ENCODE measurements at places on chromosomes 5 and 9.

- no peak for DNase-seq
Observed at GRCh38 chr9:137296670-137297664, 5.1 kb downstream of the NRARP start.

DNA sequence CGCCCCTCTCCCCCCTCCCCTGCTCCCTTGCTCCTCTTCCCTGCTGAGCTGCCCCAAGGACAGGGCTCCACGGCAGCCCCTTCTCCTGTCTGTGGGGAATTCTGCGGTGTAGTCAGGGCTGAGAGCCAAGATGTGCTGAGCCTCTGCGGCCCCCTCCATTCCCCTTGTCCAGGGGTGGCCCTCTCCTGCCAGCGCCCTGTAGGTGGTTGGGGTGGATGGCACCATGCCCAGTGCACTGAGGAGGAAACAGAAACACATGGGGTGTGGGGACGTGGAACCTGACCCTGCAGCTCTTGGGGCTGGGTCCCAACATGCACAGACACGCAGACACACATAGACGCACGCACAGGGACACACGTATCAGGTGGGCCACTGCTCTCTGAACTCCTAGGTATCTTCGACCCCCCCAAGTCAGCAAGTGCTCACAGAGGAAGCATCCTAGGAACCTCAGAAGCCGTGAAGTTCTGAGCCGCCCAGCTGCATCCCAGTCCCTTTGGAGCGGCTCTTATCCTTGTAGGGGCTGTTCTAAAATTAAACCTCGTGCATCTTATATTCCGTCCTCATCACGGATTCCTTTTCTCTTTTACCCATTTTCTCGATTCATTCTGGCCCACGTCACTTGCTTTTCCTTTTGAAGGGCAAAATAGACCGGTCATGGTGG, 64.8 kb downstream of the HMCN2 start:
- DNase-seq: no peak

DNA sequence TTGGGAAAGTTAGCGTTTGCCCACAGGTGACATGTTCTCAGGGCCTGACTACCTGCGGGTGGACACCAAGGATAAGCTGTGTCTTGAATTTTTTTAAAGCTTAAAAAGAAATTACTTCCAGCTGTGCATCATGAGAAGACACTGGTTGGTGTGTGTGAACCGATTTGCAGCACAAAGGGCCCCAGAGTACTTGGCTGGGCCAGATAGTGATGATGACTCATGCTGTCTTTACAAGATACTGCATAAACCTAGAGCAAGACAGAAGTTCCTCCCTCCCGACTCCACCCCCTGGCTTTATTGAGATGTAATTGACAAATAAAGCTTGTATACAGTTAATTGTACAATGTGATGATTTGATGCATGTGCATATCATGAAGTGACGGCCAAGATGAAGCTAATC, 212.8 kb downstream of the NXNL2 start:
- no peak for DNase-seq

DNA sequence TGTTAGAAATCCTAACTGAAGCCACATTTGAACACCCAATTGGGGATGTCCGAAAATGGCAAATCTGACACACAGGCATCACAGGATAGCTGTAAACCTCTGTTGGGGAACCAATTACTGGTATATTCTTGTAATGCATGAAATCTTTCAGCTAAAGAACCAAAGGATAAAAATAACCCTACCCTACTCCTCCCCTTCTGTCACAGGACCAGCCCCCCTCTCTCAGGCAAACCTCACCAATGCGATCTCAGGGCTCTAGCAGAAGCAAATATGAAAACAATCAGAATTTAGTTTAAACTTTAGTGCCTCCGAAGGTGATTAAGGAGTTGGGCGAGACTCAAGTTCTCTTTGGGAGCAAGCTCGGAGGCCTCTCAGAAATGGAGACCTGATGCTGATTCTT, 499.3 kb downstream of the SPOCK1 start:
- DNase-seq: no peak

- no peak for DNase-seq
Observed at GRCh38 chr5:68533051-68533450, 317.5 kb downstream of the PIK3R1 start.

DNA sequence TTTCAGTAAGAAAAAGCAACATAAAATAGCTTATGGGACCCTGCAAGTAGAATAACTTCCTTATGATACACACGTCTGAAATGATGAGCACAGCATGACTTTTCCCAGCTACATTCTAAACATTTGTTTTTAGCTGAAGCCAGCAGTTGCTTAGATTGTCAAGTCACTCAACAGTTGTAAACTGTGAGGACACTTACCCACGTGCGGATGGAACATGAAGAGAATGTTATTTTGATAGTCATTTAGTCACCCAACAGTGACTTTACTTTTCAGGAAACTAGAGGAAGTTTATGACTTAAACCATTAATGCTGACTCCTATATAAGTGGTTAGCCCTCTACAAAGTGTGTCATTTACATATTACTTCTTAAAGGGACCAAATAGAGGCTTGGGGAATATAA, 3.0 kb downstream of the HACD4 start:
- DNase-seq: no peak

DNA sequence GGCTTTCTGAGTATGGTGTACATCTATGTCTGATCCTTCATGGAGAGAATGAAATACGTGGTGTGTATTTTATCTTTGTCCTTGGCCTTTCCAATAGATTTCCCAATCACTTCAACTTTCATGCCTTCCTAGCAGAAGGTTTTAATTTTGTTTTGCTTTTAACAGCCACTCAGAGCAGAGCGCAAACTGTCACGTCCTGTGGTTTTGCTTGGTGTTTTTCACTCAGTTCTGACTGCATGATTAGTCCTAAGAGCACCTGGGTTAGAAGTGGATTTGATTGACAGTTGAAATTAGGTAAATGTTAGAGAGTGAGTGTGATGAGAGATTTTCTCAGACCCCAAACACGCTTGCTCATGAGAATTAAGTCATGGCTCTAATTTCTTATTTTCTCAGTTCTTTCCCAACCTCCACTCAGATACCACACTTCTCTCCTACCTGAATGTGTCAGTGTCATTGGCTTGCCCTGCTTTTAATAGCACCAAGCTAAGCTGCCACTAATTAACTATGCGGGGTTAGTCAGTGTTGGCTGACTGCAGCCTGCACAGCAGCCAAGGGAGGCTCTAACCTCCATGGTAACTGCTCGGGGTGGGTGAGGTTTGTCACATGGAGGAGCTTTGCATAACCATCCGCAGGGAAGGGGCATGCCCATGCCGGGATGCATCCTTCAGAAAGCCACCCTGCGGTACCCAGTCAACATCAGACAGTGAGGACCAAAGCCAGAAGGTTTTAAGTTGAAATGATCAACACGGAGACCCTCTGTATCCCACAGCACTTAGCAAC, 173.4 kb downstream of the NR3C1 start:
- DNase-seq: peak; percentile 79

- no peak for DNase-seq
Observed at GRCh38 chr5:59496524-59497134, 396.9 kb downstream of the PDE4D start.

GRCh38 chr9:136282272-136282861, 21.5 kb downstream of the CCDC187 start:
- DNase-seq: no peak

DNA sequence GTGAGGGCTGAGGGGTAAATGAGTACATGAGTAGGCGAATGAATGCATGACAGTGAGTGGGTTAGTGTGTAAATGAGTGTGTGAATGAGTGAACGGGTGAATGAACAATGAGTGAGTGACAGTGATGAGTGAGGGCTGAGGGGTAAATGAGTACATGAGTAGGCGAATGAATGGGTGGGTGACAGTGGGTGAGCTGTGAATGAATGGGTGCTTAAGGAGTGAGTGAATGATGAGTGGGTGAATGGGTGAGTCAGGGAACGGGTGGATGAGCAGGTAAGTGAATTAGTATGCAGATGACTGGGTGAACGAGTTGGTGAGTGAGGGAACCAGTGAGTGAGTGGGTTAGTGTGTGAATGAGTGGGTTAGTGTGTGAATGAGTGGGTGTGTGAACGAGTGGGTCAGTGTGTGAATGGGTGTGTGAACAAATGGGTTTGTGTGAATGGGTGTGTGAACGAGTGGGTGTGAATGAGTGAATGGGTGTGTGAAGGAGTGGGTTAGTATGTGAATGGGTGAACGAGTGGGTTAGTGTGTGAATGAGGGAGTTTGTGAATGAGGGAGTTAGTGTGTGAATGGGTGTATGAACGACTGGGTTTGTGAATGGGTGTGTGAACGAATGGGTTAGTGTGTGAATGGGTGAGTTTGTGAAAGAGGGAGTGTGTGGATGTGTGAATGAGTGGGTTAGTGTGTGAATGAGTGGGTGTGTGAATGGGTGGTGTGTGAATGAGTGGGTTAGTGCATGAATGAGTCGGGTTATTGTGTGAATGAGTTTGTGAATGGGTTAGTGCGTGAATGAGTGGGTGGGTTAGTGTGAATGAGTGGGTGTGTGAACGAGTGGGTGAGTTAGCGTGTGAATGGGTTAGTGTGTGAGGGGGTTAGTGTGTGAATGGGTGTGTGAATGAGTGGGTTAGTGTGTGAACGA, 32.9 kb downstream of the NKD2 start:
- no peak for DNase-seq

GRCh38 chr5:58077966-58078365, 381.9 kb downstream of the PLK2 start:
- no peak for DNase-seq

GRCh38 chr5:165108809-165109208, 1603.4 kb downstream of the MAT2B start:
- no peak for DNase-seq

DNA sequence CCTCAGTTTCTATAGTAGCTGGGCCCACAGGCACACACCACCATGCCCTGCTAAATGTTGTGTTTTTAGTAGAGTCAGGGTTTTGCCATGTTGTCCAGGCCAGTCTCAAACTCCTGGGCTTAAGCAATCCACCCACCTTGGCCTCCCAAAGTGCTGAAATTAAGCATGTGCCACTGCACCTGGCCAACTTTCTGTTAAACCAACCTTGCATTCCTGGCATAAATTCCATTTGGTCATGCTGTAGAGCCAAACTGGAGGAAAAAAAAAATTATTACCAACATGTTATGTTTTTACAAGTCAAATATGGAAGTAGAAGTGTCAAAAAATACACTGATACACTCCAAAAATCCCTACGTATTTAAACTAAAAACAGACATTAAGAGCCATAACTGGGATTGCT, 54.1 kb downstream of the ERMP1 start:
- DNase-seq: no peak

DNA sequence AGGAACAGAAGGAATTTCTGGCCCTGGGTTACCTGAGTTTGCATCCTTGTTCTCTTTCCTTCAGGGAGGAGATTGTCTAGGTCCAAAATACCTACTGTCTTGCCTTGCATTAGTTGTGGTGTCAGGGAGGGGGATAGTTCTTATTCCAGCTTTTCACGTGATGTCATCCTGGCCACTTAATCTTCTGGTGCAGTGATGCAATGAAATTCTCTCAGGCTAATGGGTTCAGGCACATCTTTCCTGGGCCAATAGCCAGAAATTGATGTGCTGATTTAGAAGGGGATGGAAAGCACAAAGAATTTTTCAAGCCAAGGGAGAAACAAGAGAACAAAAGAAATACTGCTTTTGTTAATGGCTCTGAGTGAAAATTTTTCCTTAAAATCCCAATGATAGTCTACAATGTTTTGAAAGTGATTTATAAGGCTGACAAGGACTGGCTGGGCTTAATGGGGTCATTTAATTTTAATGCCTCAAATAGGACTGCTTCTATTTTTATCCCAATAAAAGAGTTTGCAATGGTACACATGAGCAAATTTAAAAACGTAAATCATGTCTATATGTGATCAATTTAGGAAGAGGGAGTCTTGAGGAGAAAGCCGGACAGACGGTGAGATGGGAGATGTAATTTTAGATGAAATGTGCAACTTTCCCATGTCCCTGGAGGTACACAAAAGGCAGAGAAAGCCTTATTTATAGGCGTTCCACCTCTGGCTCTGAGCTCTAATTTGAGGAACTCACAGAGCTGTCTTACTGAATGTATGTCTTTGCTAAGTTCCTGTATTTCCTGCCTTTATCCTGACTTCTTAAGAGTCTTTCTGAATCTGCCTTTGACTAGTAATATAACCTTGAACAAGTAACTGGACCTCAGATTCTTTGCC, 89.3 kb upstream of the SV2C start:
- DNase-seq: no peak

GRCh38 chr9:136370687-136371532, 2.6 kb downstream of the CARD9 start:
- no peak for DNase-seq

DNA sequence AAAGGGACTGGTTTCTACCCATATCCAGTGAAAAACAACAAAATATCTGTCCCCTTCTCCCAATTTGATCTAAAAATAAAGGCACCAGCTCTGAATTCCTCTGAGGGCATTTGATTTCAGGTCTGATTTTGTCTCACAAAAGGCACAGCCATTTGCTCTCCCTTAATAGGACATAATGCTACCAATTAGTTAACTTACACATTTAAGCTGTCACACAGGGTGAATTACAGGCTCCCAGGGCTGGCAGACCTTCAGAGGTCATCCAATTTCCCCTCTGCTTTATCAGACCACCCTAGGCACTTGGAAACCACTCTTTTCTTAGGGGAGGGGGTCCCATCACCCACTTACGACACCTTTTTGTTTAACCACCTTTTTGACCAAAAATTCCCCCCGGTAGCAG, 319.9 kb downstream of the SPOCK1 start:
- no peak for DNase-seq

DNA sequence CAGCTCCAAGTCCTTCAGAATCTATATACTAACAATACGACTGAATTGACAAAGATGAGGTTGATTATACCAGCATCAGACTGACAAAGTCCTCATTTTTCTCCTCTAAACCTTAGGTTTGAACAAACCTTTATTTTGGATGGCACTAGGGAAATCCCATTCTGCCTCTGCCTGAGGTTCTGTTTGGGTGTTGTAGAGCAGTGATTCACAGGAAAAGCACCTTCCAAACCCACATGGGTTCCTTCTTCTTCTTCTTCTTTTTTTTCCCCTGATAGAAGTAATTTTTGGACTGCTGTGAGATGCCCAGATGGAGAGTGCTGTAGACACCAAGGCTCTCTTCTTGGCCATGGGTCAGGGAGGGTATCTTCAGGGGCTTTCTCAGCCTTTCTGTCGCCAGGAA, 164.9 kb upstream of the PAPPA start:
- no peak for DNase-seq

- no peak for DNase-seq
Observed at GRCh38 chr5:73917891-73918290, 291.9 kb downstream of the ARHGEF28 start.

DNA sequence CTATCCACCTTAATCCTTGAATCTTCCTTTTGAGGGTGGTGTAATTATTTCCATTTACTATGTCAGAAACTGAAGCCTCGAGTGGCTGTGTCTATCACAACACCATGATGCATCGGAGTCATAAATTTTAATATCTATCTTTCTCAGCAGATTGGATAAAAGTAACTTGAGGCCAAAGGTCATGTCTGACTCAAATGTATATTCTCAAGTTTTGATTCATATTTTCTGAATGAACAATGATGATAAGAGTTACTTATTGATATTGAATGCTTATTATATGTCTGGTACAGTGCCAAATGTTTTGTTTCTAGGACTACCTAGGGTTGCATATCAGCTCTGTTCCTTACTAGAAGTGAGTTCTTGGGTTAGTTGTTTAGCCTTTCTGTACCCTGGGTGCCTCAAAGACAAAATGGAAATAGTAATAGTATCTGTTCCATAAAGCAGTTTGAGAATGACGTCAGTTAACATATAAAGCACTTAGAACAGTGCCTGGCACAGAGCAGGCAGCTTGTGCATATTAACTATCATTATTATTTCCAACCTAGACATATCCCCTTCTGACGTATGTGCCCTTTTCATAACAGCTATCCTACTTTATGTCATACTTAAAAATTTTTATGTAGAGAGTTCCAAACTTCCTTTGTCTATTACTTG, 42.6 kb downstream of the PRDM6 start:
- no peak for DNase-seq

Data from GM13976 (cell line).